Stimulated activated CD4-positive, alpha-beta T cell treated with anti-CD3 and anti-CD28 coated beads, Interleukin-15, amount 100 ng/mL, for 1 hour (primary cell): ENCODE measurements at places on chromosomes 2 and 18.

DNA sequence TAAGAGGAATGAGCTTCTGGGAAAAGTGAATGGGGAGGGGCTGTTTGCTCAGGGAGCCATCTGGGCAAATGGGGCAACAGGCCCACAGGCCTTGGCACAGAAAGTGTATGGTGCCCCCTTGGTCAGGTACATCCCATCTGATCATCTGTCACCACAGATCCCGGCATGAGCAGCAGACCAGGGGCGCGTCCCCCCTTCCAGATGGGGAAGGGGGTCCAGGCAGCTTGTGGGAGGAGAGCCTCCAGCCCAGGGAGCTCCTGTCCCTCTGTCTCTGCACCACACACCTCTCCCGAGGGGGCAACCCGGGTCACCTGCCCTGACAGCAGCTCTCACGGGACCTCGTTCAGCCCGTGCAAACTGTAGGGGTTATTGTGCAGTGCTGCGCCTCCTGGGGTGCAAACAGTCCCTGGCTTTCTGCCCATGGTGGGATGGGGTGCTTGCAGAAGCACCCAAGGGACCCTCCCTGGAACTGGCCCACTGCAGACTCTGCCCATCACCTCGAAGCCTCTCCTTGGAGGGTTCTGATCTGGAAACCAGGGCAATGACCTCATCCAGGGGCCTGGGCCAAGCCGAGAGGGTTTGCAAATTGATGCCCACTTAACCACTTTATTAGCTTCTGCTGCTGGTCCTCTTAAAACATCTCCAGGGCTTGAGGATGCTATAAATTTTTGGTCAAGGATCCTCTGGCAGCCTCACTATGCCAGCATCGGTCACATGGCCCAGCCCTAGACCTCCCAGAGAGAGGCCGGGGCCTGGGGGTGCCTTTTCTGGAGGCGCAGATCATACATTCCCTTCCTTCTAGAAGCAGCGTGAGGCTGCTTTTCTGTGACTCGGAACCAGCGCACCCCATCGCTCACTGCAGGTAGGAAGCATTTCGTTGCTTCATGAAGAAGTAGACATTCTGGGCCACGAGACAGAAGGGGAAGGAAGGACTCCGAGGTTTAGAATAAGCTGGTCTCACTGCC is 7.6 kb upstream of the BOK start:
- no peak for DNase-seq

DNA sequence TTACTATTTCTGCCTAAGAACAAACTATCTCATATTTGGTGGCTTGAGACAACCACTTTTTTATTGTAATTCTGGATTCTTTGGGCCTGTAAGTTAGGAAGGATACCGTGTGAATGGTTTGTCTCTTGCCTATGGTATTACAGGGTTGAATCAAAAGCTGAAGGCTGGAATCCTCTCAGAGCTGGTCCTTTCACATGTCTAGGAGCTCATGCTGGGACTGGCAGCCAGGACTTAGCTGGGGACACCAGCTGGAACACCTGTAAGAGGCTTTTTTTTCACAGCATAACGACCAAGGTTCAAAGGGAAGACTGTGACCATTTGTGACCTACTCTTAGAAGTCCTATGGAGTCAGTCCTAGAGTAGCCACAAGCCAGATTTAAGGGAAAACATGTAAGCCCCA is 226.3 kb downstream of the ZNF804A start:
- no peak for DNase-seq

DNA sequence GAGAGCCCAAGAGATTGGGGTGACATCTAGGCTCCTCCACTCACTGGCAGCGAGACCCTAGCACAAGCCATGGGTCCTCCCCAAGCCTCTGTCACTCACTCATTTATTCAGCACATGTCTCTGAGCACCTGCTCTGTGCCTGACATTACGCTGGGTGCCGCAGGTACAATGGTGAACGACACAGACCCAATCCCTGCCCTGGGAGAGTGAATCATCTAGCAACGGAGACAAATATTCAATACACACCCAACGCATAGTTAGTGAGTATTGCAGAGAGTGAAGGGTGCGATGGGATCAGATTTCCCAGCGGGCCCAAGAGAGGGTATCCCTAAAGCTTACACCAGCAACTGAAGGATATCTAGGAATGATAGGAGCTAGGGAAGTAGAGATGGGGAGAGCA is 45.5 kb downstream of the ZFP36L2 start:
- DNase-seq: no peak

DNA sequence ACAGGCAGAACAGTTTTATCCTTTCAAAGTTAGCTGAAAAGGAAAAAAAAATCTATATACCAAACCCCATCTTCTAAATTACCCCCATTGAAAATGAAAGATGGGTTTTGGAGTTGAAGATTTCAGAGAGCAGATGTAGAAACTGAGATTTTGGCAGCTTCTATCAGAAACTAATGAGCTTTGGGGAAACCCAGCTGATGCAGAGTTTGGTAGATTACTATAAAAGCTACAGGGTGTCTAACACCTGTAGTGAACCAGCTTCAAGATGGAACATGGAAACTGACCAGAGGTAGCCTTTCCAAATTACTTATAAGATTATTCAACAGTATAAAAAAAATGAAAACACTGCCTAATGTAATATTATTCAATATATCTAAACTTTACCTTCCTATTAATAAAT is 583.1 kb downstream of the XIRP2 start:
- DNase-seq: no peak

DNA sequence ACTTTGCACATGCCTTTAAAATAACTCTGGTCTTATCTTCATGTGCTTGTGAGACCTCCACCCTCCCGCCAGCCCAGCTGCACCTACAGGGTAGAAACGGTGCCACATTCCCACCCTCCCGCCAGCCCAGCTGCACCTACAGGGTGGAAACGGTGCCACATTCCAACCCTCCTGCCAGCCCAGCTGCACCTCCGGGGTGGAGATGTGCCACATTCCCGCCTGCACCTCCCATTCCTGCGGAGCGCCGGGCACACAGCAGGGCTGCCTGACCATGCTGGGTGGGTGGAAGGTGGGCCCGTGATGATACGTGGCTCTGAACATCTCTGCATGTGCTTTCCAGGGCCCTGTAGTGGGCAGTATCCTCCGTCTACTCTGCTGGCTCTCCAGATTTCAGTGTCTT is 243.7 kb upstream of the PXDN start:
- no peak for DNase-seq

GRCh38 chr2:46225730-46226129 is 71.5 kb upstream of the EPAS1 start:
- no peak for DNase-seq

DNA sequence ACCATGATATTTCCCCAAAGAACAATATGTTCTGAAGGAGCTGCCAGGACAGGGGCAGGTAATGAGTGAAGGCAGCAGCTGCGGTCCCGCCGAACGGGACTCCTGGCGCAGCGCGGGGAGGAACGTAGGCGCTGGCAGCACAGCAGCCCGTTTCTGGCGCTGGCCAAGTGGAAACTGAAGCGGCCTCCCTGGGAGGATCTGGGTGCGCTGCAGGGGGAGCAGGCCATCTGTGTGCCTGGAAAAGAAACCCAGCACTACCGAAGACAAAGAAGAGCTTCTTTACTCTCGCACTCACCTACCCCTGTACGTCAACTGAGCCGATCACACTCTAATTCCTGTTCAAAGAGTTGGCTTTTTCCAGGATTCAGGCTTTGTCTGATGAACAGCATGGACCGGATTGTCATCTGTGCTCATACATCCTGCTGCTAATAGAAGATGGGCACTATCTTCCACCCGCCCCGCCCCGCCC is 11.8 kb downstream of the G6PC2 start:
- no peak for DNase-seq
